Fibroblast of lung (primary cell): ENCODE measurements at places on chromosomes 12 and 14. TPM values are rescaled to one million over a fixed set of nuclear protein-coding genes. Genes with fewer than 3 reads are reported as not detected.

Gene INSM2
- total RNA-seq, result not detected in 2 replicates

Gene CLBA1
- total RNA-seq, result 8.0 and 11.7 TPM in 2 replicates

Gene LHX5
- not detected in 2 replicates for total RNA-seq

Gene CAPRIN2
- total RNA-seq, result 17.2 and 20.3 TPM in 2 replicates

Gene RAPGEF3
- total RNA-seq, result 1.0 and 2.8 TPM in 2 replicates

Gene SLC2A13
- 6.9 and 10.2 TPM in 2 replicates for total RNA-seq

Gene RPL10L
- not detected in 2 replicates for total RNA-seq

Gene LRTM2
- total RNA-seq, result not detected in 2 replicates

Gene KRT79
- not detected in 2 replicates for total RNA-seq

Gene SDSL
- total RNA-seq, result 10.0 and 12.4 TPM in 2 replicates

Gene HOXC13
- total RNA-seq, result not detected in 2 replicates

Gene C3AR1
- total RNA-seq, result 0.17 TPM in 1 of 2 replicates, not detected in the other

Gene BEGAIN
- under 0.01 TPM in 2 replicates for total RNA-seq

Gene GUCY2C
- total RNA-seq, result not detected in 2 replicates

Gene SLCO1B1
- not detected in 2 replicates for total RNA-seq

Gene TAS2R46
- 1.5 and 2.0 TPM in 2 replicates for total RNA-seq

Gene LRRC43
- 1.8 and 3.6 TPM in 2 replicates for total RNA-seq

Gene GYS2
- not detected in 2 replicates for total RNA-seq

Gene MSI1
- under 0.01 TPM in 1 of 2 replicates, not detected in the other for total RNA-seq

Gene C12orf75
- total RNA-seq, result 40.6 and 133 TPM in 2 replicates

Gene EIF2S3B
- 1.7 and 1.8 TPM in 2 replicates for total RNA-seq

Gene KRT73
- total RNA-seq, result not detected in 2 replicates
